Esophagus squamous epithelium (tissue), 5 donors: ENCODE measurements at places on chromosomes 7 and 10. TPM values are rescaled to one million over a fixed set of nuclear protein-coding genes. Genes with fewer than 3 reads are reported as not detected.

Gene HOXA5
- 8.2 TPM for total RNA-seq

- no peaks in the 10 kb centered on the region for H3K36me3 ChIP-seq
- no peak for DNase-seq
- no peaks in the 10 kb centered on the region for H3K4me1 ChIP-seq
- H3K27ac ChIP-seq: no peak overlapping the region
Measured at GRCh38 chr10:14068601-14069250, 262.0 kb downstream of the FRMD4A start.

GRCh38 chr10:94042001-94042833, 48.5 kb downstream of the PLCE1 start:
- no peak for DNase-seq
- no peaks in the 10 kb centered on the region for H3K36me3 ChIP-seq
- peak overlapping the region; percentile 64 for H3K27ac ChIP-seq
- no peaks in the 10 kb centered on the region for H3K4me1 ChIP-seq
- H3K4me3 ChIP-seq: no peak overlapping the region

DNA sequence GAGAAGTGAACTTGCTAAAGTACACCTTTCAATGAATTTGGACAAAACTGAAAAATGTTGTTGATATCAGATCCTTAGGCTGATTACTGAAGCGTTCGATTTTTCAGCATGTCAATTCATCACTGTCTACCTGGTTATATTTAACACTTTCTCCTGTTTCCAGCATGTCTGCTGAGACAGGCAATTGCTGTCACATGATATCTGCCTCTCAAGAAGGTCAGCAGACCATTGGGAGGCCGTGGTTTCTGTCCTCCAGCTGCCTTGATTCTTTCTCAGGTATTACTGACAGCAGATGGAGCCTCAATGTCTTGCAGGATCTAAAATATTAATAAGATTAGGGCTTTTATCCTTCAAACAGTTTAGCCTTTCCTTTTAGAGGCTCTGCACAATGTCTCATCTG, 127.5 kb downstream of the SNX10 start:
- no peak for DNase-seq
- no peak overlapping the region for H3K27ac ChIP-seq
- no peaks in the 10 kb centered on the region for H3K4me1 ChIP-seq
- H3K27me3 ChIP-seq: no peaks in the 10 kb centered on the region
- H3K4me3 ChIP-seq: no peak overlapping the region
- no peaks in the 10 kb centered on the region for H3K36me3 ChIP-seq

DNA sequence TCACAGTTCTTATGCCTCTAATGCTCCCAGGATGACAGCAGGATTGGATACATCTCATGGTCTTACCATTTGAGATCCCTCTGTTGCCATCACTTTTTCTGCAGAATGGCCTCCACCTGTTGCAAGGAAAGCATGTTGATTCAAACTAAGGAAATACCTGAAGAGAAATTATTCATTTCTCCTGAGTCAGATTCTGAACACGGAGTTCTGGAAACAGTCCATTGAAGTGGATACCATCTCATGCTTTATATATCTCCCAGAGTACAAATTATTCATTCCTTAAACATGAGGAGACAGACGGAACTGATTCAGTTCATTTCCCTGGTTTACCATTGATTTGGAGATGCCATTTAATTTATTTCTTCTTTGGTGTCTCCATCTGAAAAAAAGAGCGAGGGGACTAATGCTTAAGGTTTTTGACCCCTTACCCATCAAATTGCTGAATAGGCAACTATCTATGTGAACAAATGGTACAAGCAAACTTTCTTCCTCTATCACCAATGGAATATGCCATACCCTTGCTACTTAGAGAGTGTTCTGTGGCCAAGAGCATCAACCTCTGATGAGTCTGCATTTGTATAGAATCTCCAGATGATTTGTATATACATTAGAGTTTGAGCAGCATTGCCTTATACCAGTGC, 305.0 kb upstream of the LRGUK start:
- H3K27me3 ChIP-seq: no peaks in the 10 kb centered on the region
- H3K27ac ChIP-seq: no peak overlapping the region
- no peaks in the 10 kb centered on the region for H3K36me3 ChIP-seq
- no peak for DNase-seq
